Effector memory CD4-positive, alpha-beta T cell (primary cell): ENCODE measurements at places on chromosomes 5 and 9.

- no peak for DNase-seq
Measured at GRCh38 chr9:98536542-98537173, 172.1 kb downstream of the GABBR2 start.

DNA sequence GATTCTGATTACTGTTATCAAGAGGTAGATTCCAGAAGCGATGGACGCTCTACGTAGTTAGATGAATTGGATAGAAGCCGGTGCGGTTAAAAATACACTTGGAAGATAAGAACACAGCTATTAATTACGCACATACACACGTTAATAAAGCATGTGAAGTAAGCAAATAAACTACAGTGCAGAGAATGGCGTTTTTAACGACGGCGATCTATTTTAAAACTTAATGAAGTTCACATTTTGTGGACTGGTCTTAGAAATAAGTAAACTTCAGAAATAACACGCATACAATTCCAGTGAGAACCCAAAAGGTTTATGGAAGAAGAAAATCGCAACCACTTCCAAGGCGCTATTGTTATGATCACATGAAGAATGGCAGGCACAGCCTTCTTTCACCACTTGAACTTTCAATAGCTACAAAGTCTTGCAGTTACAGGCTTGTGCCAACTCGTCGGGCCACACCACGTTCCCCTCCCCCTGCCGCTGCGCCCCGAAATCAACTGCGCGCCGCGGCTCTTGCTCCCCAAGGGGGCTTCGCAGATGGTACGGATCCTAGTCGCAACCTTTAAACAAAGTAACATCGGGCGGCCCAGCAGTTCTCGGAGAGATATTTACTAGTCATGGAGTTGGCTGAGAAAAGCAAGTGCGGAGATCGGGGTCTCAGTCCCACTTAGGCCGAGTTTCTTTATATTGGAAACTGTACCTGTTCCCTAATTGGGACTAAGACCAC is 866 bp upstream of the SEMA6A start:
- no peak for DNase-seq

DNA sequence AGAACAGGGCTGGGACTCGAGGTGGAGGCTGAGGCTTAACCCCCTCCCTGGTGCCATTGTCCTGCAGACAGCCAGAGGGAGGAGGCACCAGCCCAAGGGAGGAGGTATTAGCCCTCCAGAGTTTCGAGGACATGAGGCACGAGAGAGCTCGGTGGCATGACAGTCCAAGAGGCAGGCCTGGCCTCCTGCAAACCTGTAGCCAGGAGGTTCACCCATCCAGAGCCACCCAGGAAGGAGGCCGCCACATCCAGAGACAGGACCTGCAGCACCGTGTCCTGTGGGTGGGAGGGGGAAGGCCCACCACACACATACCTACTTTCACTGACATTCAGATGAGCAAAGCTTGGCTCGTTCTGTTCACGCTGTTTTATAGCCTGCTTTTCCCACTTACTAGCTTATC is 75.2 kb upstream of the ADAMTS2 start:
- DNase-seq, result no peak

DNA sequence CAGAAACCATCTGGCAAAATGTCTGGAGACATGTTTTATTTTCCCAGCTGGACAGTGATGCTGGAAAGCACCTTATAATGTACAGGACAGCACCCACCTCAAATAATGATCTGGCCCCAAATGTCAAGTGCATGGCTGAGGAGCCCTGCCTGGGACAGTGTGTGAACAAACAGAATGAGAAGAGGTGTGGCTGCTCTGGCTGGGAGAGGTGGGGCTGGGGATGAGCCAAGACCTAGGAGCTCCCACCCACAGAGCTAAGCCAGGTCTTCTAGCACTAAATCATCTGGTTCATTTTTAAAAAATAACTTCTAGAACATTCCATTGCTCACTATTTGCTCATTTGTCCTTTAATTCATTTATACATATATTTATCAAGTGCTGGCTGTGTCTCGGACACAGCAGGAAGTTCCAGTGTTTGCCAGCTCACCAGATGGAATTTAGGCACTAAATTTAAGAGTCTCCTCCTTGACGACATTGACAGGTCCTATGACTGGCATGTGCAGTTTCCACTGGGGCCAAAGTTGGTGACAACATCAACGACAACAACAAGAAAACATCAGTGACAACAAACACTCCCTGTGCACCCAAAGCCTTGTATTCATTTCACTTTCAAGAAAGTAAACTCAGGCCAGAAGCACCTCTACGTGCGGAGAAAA is 59.1 kb downstream of the GTF3C4 start:
- DNase-seq, result no peak

DNA sequence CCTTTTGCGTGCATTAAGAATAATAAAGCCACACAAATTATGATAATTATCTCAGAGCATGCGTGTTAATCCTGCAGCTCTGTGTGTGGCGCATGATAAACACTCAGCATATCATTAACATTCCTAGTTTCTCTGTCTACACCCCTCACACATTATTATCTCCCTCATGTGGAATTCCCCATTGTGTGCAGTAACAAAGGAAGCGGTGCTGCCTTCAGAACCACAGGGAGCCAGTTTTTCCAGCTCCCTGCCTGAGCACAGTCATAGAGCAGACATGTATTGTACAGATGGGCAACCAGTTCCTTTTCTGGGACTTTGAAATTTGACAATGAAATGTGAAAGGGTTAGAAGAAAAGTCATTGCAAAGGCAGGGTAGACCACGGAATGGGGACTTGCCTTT is 1365.5 kb upstream of the CDH9 start:
- no peak for DNase-seq

DNA sequence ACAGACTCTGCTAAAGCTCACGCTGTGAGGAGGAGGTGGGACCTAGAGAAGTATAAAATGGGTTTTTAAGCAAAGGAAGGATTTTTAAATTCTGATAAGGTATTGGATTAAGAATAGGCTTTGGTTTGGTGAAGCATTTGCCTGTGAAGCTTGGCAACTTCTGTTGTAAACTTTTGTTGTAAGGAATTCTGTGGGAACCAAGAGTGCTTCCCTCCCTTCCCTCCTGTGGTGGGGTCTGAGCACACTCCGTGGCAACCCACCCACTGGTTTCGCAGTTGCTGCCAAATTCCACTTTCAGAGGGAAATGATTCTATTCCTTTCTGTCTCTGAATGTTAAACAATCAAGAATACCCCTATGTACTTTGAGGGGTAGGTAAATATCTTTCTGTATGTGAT is 28.6 kb upstream of the GTF2H2C start:
- no peak for DNase-seq
